AG04450 (cell line): ENCODE measurements at places on chromosomes 1 and 21.

DNA sequence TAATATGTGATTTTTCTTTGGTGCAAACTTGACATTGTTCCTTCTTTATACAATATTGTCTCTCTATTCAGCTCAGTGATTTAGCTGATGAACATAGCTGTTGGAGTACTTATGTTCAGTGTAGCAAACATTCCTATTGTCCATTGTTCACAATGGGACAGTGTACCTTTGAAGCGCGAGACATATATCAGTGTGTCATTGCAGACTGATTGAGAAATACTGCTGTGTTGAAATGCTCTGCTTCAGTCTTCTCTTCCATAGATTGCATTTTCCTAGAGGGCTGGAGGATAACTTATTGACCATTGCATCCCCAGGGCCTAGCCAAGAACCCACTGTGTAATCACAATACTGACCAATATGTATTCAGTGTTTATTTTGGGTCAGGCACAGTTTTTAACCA, 46.5 kb downstream of the HLX start:
- no peak for DNase-seq

GRCh38 chr1:80582980-80583379, 1217.8 kb upstream of the ADGRL2 start:
- DNase-seq: no peak

- no peak for DNase-seq
These were observed 16.8 kb downstream of the VCAM1 start for GRCh38 chr1:100736324-100736723.

DNA sequence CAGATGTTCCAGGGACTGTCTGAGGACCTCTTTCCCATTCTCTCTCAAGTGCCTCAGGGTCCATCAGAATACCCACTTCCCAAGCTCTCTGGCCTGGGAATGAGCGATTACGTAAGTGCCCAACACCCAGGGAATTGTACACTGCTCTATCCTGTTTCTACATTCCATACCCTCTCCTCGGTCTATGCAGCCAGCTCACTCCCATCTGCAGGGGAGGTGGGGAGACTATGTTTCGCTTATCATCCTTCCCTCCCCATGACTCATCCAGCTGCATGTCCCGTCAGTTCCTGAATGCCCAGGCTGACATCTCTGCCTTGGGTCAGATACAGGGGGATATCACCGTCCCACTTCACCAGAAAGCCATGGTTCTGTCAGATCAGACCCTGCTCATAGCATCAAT, 34.5 kb upstream of the CD1D start:
- no peak for DNase-seq

GRCh38 chr1:118300808-118301207, 115.8 kb upstream of the SPAG17 start:
- DNase-seq: no peak

DNA sequence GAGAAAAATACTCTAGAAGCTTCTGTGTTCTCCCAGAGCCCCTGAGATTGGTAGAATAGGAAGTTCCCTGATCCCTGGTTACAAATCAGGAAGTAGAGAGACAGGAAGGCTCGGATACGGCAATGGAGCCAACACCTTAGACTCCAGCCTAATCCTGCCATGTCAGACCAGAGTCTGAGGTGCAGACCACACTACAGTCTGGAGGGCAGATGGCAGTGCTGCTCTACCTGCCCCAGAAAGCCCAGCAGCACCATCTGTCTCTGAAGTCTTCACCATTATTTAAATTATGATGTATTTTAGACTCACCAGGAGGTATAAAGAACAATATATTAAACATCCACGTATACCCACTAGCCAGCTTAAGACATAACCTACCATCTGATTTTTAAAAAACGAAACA, 93.0 kb downstream of the MTR start:
- DNase-seq: no peak

- DNase-seq: no peak
These were observed 10.2 kb downstream of the ADAM30 start for GRCh38 chr1:119885903-119886783.

DNA sequence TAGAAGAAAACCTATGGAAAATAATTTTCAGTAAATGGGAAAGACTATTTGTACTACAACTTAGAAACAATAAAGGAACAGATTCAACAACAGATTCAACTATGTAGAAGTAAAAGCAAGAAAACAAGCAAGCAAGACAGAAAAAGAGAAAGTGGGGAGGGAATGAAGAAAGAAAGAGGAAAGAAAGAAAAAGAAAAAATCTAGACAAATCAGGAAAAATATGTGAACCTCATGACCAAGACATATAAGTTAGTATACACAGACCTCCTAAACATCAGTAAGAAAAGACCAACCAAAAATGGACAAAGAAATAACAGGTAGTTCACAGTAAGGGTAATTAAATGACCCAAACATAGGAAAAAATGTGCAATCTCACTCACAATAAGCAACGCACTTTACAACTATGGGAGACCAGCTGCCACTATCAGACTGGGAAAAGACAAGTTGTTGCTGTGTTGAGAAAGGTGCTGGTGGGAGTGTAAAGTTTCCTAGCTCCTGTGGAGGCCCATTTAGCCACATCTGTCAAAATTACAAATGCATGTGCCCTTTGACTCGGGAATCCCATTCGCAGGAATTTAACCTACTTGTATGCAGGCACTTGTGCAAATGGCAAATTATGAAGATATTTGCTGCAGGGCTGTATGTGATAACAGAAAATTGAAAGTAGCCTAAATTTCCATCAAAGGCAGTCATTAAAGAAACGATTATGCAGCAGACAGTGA, 13.9 kb upstream of the MAP3K21 start:
- DNase-seq: no peak

GRCh38 chr21:37780991-37781983, 135.0 kb downstream of the KCNJ6 start:
- no peak for DNase-seq

- DNase-seq: no peak
These were observed 1688.4 kb downstream of the PLA2G4A start for GRCh38 chr1:188517139-188517538.

DNA sequence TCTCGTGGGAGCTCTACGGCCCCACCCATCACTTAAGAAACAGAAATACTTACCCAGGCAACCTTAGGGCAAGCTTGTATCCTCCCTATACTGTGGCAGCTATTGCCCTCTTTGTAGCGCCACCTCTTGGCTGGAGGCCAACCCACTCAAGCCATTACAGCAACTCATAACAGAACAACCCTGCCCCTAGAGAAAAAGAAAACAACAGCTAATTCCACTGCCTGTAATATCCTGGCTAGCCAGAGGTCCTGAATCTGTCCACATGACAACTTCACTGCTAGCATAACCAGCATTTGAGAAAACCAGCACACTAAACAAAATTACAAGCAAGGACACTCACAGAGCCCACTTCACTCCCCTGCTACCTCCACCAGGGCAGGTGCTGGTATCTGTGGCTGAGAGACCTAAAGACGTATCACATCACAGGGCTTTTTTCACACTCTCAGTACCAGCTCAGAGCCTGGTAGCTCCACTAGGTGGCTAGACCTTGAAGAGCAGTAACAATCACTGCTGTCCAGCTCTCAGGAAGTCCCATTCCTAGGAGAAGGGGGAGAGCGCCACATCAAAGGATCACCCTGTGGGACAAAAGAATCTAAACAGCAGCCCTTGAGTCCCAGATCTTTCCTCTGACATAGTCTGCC, 14.5 kb upstream of the MX1 start:
- no peak for DNase-seq
